AG04449 (cell line): ENCODE measurements at places on chromosomes 5 and 9.

DNA sequence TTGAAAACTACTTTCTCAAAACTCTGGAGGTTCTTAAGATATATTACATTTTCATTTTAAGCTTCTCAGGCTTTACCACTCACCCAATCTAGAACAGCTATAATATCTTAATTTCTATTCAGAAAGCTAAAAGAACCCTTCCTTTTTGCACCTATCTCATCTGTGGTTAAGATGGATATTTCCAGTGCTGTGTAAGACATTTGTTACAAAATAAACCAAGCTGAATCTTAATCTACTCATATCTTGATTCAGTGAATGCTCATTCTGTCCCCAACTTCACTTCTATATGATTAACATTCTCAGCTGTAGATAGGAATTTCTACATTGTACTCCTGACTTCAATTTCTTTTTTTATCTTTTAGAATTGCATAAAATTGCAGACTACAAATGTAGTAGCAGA lies 15.0 kb downstream of the ABHD17B start:
- no peak for DNase-seq

GRCh38 chr9:95506428-95506677 lies 10.4 kb downstream of the PTCH1 start:
- DNase-seq, result no peak

DNA sequence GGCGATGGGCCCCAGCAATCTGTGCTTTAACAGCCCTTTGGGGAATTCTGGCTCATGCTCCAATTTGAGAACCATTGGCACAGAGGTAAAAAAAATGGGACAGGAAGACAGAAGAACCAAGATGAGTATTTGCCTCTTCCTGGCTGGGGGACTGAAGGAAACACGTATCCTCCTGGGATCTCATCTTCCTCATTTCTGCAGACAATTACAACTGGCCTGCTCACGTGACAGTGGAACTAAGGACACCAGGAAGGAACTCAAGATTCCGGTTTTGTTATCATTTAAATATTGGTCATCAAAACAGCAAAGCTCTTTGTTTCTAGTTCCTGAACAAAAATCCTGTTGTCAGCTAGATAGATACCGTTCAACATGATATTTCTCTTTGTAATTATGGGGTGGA lies 216.0 kb upstream of the DAP start:
- DNase-seq, result no peak

- no peak for DNase-seq
Measured at GRCh38 chr9:68760674-68761333, 55.8 kb downstream of the PIP5K1B start.
